ENCODE measurements at places on chromosomes 12 and 14.
A peak's percentile ranks its signal among the peaks of the same experiment; 100 is the strongest.

GRCh38 chr12:99985129-99985570 is 414 bp upstream of the ANKS1B start:
- no peak for DNase-seq

- DNase-seq: no peak
Observed at GRCh38 chr14:74959596-74960180, 4.3 kb upstream of the PGF start.

- DNase-seq: no peak
Observed at GRCh38 chr12:92537290-92537960, 165.4 kb upstream of the PLEKHG7 start.

GRCh38 chr12:115964626-115965025 is 312.9 kb downstream of the MED13L start:
- no peak for DNase-seq

- peak; percentile 81 for DNase-seq
Observed at GRCh38 chr14:99230208-99231151, 41.5 kb downstream of the BCL11B start.

DNA sequence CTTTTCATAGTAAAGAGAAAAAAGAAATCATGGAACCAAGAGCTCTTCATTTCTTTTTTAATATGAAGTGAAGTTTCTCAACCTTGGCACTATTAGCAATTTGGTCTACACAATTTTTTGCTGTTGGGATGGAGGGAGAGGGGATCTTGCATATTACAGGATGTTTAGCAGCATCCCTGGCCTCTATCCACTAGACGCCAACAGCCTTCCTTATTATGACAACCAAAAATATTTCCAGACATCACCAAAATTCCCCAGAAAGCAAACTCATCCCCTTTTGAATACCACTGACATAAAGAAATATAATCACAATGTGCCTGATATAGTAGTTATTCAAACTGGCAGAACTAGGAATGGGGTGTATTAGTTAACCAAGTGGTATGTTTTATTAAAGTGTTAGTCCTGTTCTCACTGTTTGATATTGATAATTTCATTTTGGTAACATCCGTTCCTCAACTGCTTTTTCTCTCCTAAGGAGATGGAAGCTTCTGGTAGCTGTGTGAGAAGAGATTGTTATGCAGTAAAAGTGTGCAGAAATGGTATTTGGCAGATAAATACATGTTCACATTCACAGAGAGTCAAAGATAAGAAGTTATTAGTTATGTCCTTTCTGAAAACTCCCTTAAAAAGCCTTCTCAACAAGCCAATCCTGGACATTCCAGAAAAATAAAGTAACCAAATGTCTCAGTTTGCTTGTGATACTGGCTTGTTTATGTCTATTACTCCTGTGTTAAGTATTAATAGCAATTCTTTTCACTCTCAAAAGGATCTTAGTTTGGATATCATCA is 699.9 kb downstream of the C12orf50 start:
- no peak for DNase-seq

DNA sequence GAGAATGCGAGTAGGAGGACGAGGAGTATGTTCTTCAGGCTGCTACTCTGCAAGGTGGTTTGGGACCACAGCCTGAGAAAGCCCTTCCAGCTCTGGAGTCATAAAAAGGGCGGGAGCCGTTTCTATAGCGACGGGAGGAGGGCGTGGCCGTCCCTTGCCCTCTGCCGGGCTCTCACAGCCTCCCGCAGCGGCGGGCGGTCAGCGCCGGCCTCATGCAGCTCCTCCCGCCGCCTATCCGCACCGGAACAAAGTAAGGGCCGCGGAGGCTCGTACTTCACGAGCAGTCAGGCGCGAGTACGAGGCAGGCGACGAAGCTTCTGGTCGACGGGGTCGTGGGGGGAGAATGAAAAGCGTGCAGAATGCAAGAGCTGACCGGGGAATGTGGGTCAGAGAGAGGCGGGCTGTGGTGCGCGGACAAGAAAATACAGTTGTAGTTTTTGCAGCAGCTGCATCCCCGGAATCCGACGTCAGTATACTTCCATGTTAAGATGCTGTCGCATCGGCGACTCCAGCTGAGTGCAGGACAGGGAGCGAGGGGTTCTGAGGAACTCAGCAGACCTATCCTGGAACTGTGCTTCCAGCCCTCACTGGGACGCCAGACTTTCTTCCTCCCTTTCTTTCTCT is at the start of gene DYRK4:
DYRK4 (plus strand) TSS at position 175 of the 624 bp plus-strand sequence; CDS start at position 213, 38 bp downstream.
- no peak for DNase-seq

DNA sequence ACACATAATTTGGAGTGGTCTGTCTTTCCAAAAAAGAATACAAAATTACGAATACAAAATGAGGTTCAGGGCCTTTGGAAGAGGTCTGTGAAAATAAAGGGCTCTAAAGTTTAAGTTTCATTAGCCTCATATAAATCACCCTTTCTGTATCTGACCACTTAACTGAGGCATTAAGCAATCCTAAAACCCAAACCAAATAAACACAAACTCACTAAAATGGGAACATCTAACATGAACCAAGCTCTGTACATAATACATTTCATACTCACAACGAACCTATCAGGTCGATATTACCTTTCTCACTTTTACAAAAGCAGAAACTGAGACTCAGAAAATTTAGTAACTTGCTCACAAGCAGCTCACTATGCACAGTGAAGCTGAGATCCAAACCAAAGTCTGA is 1.1 kb upstream of the CCDC196 start:
- DNase-seq: no peak

DNA sequence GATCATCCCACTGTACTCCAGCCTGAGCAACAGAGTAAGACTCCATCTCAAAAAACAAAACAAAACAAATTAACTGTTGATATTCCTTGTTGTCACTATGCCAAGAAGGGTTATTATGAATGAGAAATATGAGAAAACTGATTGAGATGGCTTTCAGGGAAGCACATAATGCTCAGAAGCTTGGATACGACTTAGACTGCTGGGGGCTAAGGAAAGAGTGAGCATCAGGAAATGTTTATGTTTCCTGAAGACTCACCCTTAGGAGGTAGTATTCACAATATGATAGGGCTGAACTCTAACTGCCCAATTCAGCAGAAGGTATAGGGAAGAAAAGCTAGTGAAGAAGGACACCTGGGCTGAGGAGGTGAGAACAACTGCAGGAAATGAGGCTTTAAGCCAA is 6.3 kb downstream of the STYK1 start:
- DNase-seq: no peak

GRCh38 chr12:120678572-120678971 is 8.4 kb upstream of the MLEC start:
- DNase-seq: no peak

DNA sequence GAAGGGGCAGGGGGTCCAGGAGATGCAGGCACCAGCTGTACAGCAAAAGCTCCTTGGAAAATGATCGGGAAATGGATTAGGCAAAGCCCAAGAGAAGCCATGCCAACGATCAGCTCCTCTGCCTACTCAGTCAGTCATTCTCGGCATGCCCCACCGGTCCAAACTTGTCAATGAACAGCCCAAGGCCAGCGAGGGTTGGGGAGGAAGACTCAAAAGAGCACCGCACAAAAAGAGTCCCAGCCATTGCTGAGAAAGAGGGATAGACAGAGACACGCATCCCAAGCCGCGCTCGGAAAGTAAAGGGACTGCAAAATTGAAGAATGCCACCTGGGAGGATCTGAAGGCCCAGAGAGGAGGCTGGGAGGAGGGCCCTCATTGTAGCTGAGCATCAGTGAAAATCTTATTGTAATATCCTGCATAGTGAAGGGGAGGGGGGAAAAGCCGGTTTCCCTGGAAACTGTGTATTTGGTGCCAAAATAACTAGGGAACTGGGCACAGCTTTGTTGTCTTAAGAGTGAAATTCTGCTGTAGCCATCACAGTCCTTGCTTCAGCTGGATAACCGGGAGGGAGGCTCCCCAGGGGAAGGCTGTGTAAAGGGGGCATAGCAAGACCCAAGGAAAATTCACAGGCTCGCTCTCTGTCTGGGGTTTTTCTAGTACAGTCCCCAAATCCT is 4.7 kb downstream of the KDM2B start:
- no peak for DNase-seq

- DNase-seq: no peak
Observed at GRCh38 chr14:95489214-95490137, 27.0 kb downstream of the SYNE3 start.

DNA sequence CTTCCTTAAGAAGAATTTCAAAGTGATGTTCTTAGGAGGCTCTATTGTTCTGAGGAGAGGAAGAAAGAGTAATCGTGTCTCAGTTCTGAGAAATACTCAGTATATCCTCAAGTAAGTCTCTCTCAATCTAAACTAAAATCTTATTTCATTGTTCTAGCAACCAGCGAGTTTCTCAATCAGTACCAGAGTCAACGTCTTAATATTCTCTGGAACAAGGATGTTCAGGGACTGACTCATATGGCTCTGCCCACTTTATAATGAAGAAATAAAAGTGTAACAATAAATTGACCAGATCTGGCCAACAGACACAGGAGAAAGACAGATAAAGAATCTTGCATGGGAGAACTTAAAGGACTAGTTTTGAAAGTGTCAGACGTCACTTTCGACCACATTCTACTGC is 469.8 kb upstream of the FLRT2 start:
- no peak for DNase-seq

- no peak for DNase-seq
Observed at GRCh38 chr14:105311838-105312237, 2.7 kb upstream of the PACS2 start.

GRCh38 chr12:106274575-106275121 is 26.8 kb upstream of the CKAP4 start:
- no peak for DNase-seq

Data from stimulated activated CD4-positive, alpha-beta T cell treated with anti-CD3 and anti-CD28 coated beads, Interleukin-4, amount 100 ng/mL, for 24 hours (primary cell).